KBM-7 (cell line): ENCODE measurements at places on chromosomes 2 and 18.

GRCh38 chr18:46176001-46176400 is 71.8 kb downstream of the HAUS1 start:
- no peak for DNase-seq

DNA sequence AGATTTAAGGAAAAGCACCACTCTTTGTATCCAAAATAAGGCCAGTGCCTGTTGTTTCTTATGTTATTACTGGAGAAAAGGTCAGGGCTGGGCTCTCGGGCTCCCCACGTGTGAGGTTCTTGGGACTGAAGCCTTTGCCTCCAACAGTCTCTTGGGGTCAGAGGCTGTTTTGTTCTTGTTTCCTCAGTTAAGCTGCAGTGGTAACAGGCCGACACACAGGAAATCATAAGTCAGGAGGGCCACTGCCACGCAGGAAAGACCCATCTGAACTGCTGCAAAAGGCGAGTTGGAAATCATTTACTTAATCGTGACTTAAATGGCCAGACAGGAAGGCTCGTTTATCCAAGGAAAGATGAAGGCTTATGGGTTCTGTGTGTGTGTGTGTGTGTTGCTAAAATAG is 30.3 kb upstream of the IL37 start:
- no peak for DNase-seq

GRCh38 chr2:212050871-212051270 is 487.7 kb downstream of the ERBB4 start:
- no peak for DNase-seq

GRCh38 chr18:23968638-23969604 is 45.6 kb upstream of the TTC39C start:
- no peak for DNase-seq

- DNase-seq = no peak
Measured at GRCh38 chr2:121698318-121698930, 38.3 kb downstream of the NIFK start.

DNA sequence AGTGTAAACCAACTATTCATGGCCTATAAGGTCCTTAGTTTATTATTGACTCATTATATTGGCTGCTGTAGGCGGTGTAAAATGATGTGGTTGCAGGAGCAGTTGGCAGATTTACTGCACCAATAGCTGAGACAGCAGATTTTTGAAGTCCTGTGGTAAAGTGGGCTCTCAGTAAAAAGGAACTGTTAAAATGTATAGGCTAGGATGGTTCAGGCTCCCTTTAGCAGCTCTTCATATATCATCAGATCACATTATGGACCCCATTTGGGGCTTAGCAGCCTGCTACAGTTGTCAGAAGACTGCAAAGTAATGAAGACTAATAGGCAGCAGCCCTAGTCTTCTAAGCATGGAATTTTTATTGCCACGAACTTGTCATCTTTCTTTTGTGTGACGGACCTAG is 27.8 kb downstream of the MTX2 start:
- peak; percentile 12 for DNase-seq
